ENCODE measurements at places on chromosomes 6 and 20.

DNA sequence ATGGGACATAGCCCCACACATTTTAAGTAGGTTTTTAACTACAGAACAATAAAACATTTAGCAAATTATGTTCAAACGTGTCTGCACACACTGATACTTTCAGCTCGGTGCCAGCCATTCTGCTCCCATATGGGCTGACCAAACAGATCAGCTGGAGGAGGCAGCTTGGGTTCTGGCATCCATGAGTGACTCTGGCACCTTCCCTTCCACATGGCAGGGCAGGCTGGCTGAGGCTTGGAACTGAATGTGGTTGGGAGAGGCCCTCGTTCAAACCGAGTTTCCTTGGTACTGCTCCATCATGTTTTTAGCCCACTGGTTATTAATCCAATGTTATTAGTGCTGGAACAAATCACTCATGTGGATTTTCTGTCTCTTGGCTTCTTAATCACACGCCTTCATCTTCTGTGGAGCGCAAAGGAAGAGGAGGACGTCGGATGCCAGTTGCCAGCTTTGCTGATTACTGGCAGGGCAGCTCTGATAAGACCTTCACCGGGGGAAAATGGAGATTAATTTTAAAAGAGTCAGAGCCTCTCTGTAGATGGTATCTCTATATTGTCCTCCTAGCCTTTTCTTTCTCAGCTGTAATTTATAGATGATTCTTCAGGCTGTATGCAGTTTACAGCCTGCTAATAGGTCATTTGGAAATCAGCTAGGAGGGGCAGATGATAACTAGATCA, 93.1 kb upstream of the TIAM2 start:
- no peak for DNase-seq

GRCh38 chr20:17772005-17772343, 72.2 kb downstream of the BANF2 start:
- no peak for DNase-seq

DNA sequence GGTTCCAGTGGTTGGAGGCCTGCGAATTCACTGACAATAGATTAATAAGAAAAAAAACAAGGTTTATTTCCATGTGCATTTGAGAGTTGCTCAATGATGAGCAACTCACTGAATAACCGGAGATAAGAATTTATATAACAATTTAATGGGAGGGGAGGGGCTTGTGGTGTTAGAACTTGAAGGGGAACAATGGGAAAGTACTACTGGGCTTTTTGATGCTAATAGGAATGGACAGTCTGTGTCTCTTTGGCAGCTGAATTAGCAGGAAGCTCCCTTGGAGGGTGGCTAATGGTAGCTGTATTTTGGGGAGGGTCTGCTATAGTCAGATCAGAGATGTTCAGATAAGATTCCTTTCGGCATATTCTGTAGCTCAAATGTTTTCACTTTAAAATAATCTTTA, 62.4 kb upstream of the GMDS start:
- no peak for DNase-seq

DNA sequence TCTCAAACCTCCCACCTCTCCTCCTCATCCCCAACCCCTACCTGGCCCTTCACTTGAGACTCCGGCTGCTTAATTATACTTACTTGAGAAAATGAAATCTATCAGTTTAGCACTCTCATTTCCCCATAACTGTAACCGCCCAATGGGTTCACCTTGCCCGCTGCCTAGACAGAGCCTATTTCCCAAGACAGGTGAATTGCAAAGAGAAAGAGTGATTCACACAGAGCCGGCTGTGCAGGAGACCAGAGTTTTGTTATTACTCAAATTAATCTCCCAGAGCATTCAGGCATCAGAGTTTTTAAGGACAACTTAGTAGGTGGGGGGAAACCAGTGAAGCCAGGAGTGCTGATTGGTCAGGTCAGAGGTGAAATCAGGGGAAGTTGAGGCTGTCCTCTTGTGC, 301.4 kb upstream of the CDYL start:
- DNase-seq = no peak

DNA sequence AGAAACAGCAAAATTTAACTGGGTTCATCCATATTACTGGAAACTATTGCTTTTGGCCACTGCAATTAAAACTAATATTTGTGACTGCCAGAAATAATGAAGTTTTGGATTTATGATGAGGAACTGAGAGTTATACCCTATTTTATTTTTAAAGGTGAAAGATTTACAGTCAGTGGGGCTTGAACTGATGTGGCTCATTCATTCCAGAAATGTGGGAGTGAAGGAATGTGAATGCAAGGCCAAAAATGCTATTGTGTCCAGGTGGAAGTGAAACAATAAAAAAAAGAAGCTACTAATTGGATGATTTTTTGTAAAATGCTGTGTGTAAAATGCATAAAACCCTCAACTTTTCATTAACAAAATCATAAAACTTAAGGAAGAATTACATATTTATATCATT, 491.9 kb downstream of the COL12A1 start:
- DNase-seq = no peak

GRCh38 chr6:104281370-104281769, 578.3 kb downstream of the HACE1 start:
- no peak for DNase-seq

- DNase-seq = no peak
Measured at GRCh38 chr6:24140591-24140990, 14.6 kb downstream of the NRSN1 start.

Measured in fibroblast of skin of left biceps (primary cell).